ENCODE measurements at places on chromosomes 4 and X.

DNA sequence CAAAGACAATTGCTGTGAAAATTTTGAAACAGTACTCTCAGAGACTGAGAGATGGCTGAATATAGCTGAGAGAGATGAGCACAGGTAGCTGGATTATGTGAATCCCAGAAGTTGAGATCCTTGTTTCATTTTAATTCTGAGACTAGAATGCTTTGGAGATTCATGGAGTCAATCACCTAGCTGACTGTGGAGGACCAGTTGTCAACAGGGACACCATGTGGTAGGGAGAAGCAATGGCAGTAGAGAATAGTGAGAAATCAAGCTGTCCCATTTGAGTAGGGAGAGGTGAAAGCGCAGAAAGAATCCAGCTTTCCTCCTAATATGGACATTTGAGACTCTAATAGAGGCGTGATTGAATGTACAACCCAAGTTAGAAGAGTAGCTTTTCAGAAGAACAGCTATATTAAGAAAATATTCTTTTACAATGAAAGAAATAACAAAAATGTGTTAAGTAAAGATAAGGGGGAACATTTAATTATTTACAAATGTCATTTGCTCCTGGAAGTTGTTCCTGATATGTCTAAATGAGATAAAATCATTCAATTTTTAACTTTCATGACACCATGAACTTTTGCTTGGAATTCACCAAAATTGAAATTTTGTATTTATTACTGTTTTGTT is 30.3 kb upstream of the GLRB start:
- DNase-seq: no peak

- no peak for DNase-seq
These were observed 121.7 kb downstream of the TEX13A start for GRCh38 chrX:105098812-105099211.

DNA sequence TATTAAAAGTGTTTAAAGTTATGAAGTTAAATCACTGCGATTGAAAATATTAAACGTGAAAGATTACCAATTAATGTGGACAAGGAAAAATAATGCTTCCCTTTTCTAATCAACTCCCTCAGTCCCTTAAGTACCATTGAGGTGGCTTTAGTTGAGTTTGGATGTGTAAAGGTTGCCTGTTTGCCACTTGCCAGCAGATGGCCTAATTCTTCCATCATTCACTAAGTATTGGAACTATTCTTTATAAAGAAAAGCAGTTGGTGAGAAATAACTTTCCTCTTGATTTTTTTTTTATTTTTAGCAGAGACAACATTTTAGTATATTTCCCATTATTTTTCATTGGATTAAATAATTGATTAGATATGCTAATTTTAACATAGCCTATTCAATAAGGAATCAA is 295.9 kb upstream of the TACR3 start:
- DNase-seq: no peak

GRCh38 chrX:17182317-17182716 is 192.7 kb upstream of the NHS start:
- no peak for DNase-seq
